ENCODE measurements at places on chromosomes 6 and 20.

DNA sequence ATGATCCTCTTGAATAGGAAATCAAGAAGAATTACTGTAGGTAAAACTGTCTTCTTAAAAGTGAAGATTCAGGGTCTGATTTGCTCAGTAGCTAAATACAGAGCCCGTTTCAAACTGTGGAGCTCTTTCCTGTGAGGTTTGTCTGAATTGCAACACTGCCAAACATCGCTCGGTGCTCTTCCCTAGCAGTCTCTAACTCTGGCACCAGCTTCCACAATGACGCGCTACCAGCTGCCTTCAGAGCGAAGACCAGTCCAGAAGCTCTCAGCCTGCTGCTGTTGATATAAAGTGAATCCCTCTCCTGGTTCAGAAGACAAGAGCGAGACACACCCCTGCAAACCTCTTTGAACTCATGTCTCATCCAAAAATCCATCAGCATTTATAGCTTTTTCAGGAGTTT, 447.0 kb downstream of the LMBRD1 start:
- DNase-seq, result peak; percentile 5

DNA sequence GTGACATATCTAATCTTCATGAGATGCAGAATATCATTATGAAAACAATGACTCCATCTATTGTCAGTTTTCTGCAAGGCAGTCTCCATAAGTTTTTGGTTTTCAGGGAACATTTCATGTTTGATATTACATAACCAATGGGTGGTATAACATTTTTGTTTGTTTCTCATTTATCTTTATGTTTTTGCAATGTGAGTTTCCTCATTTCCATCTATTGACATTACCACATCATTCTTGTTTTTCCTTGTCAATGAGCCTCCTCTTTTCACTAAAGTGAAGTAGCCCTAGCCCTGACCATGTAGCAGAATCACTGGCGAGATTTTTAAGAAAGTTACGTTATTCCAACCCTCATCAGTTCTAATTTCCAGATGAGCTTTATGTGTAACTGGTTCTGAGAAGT, 4.4 kb downstream of the EFHC1 start:
- no peak for DNase-seq

DNA sequence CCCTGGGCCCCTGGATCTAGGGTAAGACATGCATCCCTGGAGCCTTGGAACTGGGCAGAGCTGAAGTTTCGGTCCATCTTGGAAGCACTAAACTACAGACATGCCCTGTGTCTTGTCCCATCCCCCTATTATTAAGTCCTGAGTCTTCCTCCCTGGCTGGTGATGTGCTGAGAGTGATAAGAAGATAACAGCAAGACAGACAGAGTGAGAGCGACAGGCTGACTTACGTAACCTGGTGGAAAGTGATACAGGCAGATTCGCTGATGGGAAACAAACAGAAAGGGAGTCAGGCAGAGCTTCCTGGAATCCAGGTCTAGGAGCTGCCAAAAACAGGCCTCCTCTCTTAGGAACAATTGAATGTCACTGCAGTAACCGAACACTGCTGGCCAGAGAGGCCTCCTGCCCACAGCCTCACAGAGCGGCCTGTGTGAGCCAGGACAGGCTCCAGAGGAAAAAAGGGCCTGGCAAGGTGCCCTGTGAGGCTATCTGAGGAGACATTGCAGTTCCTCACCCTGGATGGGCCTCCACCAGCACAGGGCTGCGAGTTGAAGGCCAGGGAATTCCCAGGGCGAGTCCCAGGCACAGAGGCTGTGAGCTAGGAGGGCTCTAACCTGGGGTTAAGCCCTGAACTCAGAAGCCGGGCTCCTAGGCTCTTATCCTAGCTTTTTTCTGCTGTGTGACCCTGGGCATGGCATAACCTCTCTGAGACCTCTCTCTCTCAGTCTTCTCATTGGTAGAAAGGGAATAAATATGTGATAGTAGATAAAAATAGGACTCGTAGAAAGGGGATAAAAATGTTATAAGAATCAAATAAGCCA, 34.2 kb upstream of the B4GALT5 start:
- no peak for DNase-seq

- no peak for DNase-seq
These were observed 590.7 kb downstream of the EYS start for GRCh38 chr6:65116326-65116725.

DNA sequence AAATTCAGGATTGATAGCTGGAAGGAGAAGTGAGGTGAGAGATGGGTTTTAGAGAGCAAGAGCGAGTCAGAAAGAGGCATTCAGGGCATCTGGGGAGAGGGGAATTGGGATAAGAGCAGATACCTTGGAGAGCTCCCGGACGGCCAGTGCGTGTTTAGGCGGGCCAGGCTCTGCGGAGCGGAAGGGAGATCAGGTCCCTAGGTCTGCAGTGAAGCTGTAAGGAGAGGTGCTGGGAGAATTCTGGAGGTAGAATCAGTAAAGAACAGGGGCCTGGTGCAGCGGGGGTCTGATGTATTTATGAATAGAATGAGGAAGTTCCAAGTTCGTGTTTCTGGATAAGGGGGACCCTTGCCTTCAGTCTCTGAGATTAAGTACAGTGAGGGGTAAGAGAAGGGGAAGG, 47.4 kb upstream of the FAM83D start:
- peak; percentile 75 for DNase-seq

DNA sequence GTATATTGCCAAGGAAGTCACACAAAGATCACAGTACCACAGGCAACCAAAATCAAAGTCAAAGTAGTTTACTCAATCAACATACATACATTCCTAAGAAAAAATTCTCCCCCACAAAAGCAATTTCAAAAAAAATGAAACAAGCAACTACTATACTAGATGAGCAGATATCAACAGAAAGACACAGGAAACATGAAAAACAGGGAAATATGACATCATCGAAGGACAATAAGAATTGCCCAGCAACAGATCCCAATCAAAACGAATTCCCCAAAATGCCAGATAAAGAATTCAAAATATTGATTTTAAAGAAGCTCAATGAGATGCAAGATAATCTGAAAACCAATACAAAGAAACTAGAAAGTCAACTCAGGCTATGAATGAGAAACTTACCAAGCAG, 219.7 kb upstream of the TAB2 start:
- no peak for DNase-seq

GRCh38 chr6:19121521-19121920, 715.6 kb upstream of the ID4 start:
- no peak for DNase-seq

DNA sequence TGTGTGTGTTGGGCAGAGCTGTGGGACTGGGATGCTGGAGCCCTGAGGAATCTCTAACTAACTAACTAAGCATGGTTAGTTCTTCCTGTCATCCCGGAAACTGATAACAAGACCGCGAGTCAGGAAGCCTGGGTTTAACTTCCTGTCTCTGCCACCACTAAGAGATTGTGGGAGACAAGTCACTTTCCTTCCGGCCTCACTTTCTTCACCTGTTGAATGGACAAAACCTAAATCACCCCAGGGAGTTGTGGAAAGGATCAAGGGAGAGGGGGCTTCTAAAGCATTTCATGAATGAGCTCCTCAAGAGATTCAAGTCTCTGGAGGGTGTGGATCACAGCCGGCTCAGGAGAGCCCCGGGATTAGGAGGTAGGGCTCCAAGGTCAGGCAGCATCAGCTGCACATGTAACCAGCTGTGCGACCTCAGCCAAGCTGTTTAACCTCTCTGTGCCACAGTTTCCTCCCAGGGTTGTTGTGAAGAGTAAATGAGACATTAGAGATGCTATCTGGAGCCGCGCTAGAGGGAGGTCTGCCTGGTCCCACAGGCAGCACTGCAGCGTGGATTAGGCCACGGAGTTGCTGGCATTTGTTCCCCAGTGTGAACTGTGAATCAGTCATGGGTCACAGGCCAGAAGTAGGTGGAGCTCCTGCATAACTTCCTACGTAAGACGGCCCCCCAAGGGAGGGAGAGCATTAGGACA, 105.1 kb downstream of the TOX2 start:
- DNase-seq, result no peak

DNA sequence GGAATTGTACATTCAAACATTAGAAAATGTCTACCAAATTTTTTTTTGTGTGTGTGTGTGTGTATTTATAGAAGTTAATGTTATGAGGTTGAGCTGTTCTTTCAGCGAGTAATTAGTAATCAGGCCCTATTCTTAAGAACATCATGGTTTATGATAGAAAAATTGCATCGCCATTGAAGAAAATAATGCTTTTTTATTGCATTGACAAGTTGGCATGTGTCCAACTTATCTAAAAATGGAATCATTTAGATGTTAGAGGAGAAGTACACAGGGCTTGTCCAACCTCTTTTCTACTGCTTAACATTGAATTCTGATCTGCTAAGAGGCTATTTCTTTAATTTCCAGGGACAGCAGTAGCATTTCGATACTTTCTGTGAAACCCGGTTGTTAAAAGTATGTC, 61.6 kb upstream of the ADGRG6 start:
- DNase-seq, result no peak

- no peak for DNase-seq
These were observed 131.0 kb upstream of the PHACTR1 start for GRCh38 chr6:12585497-12585958.

GRCh38 chr6:3607171-3607570, 144.3 kb downstream of the PXDC1 start:
- no peak for DNase-seq

GRCh38 chr6:139251045-139251690, 40.6 kb downstream of the TXLNB start:
- no peak for DNase-seq

DNA sequence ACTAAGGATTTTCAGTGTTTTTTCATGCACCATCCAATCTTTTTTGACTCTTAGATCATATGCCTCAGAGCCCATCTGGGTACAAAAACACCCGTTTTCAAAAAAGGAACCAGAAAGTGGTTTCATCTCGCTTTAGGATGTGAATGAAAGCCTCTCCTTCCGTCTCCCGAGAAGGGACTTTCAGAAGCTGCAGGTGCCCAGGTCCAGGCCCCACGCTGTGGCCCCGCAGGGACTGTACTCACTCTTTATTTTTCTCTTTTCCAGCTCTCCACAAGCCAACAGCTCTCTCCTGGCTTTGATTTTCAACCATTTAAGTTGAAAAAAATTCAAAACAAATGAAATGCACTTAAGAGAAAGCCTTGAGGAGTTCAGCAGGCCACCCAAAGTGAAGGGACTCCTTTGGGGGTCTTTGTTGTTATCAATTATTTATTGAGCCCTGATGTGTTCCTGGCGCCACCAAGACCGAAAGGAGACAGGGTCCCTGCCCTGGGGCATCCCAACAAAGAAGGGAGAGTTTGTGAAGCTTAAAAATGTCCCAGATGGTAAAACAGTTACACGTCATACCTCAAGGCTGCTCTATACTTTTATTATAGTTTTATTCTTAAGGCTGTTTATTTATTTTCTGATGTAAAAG, 467.3 kb downstream of the PREX1 start:
- DNase-seq, result no peak

GRCh38 chr6:104286641-104287040, 573.1 kb downstream of the HACE1 start:
- no peak for DNase-seq

DNA sequence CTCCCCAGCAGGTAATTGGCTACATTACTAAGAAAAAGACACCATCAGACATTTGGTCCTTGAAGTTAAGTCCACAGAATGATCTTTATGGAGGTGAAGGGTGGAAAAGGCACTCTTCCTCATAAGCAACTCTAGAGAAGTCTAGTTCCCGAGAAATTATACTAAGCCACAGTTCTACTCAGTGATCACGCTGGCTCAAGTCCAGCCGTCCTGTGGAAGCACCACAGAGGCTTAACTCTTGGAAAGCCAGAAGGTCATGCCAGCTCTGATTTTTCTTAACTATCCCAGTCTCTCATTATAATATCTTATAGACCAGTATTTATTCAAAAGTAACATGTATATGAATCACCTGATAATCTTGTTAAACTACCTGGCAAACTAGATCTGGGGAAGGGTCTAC, 258.5 kb downstream of the EYA4 start:
- no peak for DNase-seq

- peak; percentile 36 for DNase-seq
These were observed 17.3 kb downstream of the PLN start for GRCh38 chr6:118565311-118565960.
